Effector memory CD4-positive, alpha-beta T cell (primary cell): ENCODE measurements at places on chromosomes 13 and 19.

DNA sequence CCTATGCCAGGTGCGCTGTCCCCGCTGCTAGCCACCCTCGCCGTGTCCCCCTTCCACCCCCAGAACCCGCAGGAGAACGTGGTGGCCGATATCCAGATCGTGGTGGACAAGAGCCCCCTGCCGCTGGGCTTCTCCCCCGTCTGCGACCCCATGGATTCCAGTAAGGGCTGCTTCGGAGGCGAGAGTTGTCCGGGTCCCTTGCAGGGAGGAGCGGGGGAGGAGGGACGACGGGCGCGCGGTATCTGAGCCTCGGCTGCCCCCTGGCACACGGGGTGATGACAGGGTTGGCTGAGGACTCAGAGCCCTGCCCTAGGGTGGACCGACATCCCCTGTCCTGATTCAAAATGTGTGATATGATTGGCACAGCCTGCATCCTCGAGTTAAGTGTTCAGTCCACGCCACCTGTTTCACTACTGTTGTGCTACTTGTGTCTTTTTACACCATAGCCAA is 653 bp downstream of the MVB12A start:
- H3K36me3 ChIP-seq = peaks cover 5% of the 10 kb centered on the region
- DNase-seq = no peak
- H3K27me3 ChIP-seq = no peaks in the 10 kb centered on the region
- H3K27ac ChIP-seq = no peak overlapping the region
- H3K4me3 ChIP-seq = peak overlapping the region; percentile 77
- peaks cover 12% of the 10 kb centered on the region for H3K4me1 ChIP-seq

DNA sequence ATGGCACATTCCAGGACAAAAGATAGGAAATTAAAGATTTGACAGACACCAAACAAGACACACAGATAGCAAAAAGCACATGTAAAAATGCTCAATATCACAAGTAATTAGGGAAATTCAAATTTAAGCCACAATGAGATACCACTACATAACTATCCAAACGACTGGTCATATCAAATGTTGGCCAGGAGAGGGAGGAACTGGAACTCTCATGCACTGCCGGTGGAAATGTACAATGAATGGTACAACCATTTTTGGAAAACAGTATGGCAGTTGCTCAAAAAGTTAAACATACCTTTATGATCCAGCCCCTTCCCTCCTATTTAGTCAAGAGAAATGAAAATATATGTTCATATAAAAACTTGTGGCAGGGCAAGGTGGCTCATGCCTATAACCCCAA is 36.8 kb upstream of the CYP2S1 start:
- DNase-seq = no peak
- no peaks in the 10 kb centered on the region for H3K27me3 ChIP-seq
- H3K36me3 ChIP-seq = no peaks in the 10 kb centered on the region

DNA sequence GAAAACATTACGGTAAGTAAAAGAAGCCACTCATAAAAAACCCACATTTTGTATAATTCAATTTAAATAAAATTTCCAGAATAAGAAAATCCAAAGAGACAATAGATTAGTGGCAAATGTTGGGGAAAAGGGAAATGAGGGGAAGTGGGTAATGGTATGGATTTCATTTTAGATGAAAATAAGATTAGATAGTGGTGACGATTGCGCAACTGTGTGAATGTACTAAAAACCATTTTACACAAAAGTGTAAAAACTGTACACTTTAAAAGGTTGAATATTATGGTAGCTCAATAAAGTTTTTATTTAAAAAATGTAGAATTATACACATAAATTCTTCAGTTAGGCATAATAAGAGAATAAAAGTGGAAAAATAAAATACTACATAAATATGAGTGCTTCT is 3.7 kb downstream of the MBD3L1 start:
- H3K4me3 ChIP-seq = no peak overlapping the region
- DNase-seq = no peak
- H3K36me3 ChIP-seq = no peaks in the 10 kb centered on the region
- no peak overlapping the region for H3K27ac ChIP-seq
- no peaks in the 10 kb centered on the region for H3K4me1 ChIP-seq

DNA sequence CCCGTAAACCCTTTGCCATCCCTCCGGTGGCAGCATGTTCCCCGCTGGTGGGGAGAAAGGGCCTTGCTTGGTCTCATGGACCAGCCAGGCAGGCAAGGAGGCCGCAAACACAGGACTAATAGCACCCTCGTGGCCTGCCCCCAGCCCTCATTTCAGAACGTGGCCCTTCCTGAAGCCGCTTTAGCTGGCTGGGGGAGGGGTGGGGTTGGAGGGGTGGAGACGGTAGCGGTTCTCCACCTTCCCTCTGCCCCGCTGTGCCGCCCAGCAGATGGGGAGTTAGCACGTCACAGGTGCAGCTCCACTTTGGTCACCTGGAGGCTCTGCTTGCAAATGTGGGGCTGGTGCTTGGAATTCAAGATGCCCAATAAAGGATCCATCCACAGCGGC is 59.3 kb upstream of the URI1 start:
- H3K4me1 ChIP-seq = no peaks in the 10 kb centered on the region
- no peaks in the 10 kb centered on the region for H3K36me3 ChIP-seq
- H3K27me3 ChIP-seq = no peaks in the 10 kb centered on the region
- no peak for DNase-seq
- H3K27ac ChIP-seq = no peak overlapping the region
- H3K4me3 ChIP-seq = no peak overlapping the region

- no peak overlapping the region for H3K27ac ChIP-seq
- DNase-seq = no peak
- no peaks in the 10 kb centered on the region for H3K27me3 ChIP-seq
- peaks cover 6% of the 10 kb centered on the region for H3K4me1 ChIP-seq
- H3K36me3 ChIP-seq = no peaks in the 10 kb centered on the region
Observed at GRCh38 chr13:98976941-98977340, 923 bp downstream of the DOCK9 start.

DNA sequence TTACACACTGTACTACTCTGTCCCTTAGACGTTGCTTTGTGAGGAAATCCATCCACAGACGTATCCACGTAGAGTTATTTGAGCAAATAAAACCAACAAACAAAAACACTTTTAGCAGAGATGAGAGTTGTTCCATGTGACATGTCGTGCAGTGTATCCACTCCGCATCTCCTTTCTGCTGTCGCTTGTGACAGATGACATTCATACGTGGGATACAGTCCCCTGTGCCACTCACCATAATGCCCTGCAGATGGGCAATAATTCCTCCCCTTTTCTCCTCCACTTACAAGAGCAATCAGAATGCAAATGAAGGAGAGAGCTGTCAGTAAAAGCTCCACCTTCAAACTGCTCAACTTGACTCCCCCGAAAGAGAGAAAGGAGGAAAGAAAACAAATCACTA is 26.0 kb downstream of the IRS2 start:
- peaks cover 5% of the 10 kb centered on the region for H3K4me1 ChIP-seq
- H3K27ac ChIP-seq = no peak overlapping the region
- DNase-seq = no peak
- H3K4me3 ChIP-seq = no peak overlapping the region
- H3K27me3 ChIP-seq = no peaks in the 10 kb centered on the region

DNA sequence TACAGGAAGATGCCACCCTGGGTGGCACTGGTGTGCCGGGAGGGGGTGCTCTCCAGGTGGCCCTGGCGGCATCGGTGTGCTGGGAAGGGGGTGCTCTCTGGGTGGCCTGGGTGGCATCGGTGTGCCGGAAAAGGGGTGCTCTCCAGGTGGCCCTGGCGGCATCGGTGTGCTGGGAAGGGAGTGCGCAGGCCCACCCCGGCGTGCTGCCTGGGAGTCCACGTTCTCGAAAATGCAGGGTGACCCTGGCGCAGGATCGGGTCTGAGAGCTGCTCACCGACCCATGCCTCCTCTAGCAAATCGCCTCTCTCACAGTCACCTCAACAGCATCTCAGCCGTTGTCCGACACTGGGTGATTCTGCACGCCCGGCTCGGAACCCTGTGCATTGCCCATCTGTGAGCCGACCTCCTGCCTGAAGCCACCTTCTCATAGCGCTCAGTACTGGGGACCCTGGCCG is 36.4 kb downstream of the RASA3 start:
- H3K4me3 ChIP-seq = no peak overlapping the region
- H3K27ac ChIP-seq = peak overlapping the region; percentile 1
- peaks cover 33% of the 10 kb centered on the region for H3K36me3 ChIP-seq
- DNase-seq = no peak
- H3K4me1 ChIP-seq = peaks cover 35% of the 10 kb centered on the region
- no peaks in the 10 kb centered on the region for H3K27me3 ChIP-seq

DNA sequence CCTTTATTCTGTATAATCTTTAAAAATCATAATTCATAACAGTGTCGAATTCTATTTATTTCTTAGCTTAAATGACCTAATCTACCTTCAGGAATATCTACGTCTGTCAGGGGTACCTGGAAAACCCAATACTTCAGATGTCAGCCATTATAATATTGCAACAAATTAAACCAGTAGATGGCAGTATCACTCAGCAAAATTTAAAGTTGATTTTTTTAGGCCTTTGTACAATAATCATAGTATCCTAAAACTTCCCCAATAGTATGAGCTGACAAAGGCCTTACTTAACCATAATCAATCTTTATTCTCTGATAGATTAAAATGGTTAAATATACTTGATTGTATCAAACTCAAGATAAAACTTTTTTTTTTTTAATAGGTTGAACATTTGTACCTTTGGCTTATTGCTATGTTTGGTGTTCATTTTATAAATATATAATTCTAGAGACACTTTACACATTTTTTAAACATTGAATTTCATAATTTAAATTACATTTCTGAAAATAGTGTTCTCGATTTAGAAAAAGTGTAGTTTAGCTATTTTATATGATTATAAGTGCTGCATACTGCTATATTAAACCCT is 830.2 kb upstream of the SPRY2 start:
- no peak overlapping the region for H3K27ac ChIP-seq
- no peaks in the 10 kb centered on the region for H3K27me3 ChIP-seq
- no peak for DNase-seq
- H3K4me1 ChIP-seq = no peaks in the 10 kb centered on the region

DNA sequence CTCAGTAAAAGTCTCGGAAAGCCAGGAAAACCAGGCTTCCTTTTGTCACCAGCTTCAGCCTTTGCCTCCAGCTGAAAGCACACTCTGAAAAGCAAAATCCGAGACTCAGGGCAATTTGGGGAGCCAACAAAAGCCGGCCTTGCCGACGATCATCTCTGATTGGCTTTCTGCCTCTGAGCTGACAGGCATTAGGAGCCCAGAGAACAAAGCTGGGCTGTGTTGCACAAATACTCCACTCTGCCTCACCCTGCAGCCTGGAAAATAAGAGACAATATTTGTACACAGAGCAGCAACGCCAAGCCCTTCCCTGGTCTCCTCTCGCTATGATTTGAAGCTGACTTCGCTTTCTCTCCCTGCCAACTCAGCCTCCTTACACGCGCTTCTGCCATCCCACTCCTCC is 46.9 kb downstream of the CACNA1A start:
- H3K27ac ChIP-seq = no peak overlapping the region
- no peaks in the 10 kb centered on the region for H3K36me3 ChIP-seq
- no peaks in the 10 kb centered on the region for H3K27me3 ChIP-seq
- no peak for DNase-seq
- H3K4me3 ChIP-seq = no peak overlapping the region
- no peaks in the 10 kb centered on the region for H3K4me1 ChIP-seq

DNA sequence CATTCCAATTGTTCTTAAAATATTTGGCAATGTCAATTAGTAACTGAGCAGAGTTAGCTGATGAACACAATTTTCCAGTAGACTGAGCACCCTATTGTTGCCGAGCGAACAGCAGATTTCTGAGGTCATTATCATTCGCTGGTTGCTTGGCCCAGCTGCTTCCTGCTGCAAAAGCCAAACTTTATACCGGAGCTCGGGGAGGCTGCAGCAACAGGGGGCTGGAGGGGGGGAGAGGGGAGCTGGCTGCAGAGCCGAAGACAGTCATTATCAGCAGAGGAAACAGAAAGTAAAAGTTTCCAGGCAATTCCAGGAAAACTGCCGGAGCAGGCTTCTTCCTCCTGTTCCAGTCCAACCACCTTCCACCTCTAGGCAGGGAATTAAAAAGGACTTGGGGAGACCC is 77.9 kb downstream of the ZNF536 start:
- no peak overlapping the region for H3K27ac ChIP-seq
- H3K27me3 ChIP-seq = no peaks in the 10 kb centered on the region
- no peak overlapping the region for H3K4me3 ChIP-seq

GRCh38 chr19:49180659-49181058 is 23.1 kb downstream of the TRPM4 start:
- DNase-seq = no peak
- H3K4me3 ChIP-seq = no peak overlapping the region
- H3K4me1 ChIP-seq = no peaks in the 10 kb centered on the region
- no peaks in the 10 kb centered on the region for H3K27me3 ChIP-seq
- no peaks in the 10 kb centered on the region for H3K36me3 ChIP-seq

DNA sequence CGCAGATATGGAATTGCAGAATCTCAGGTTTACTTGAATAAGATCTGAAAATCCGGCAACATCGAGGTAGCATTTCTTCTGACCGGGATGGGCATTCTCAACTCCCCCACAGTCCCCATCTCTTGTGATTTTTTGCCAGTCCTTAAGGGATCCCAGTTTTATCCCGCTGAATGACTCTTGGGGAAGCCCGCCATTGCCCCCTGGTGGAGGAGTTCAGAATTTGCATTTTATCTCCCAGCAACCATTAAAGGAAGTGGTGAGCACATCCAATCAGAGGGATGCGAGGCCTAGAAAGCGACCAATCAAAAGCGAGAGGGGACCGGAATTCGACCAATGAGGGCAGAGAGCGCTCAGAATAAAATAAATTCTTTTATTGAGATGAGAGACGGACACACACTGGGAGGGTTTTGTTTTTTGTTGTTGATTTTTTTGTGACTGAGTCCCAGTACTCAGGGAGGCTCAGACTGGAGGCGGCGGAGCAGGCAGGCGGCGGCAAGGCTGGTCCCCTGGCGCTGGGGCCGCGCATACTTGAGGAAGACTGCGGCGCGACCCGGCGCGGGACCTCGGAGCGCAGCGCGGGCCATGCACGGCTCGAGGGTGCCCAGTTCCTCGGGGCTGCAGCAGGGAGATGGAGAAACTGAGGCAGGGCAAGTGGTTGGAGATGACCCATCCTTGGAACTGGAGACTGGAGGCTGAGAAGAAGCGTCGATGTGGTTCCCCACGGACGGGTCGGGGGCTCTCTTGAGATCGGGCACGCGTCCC is 3.9 kb upstream of the TTC9B start:
- no peak overlapping the region for H3K4me3 ChIP-seq
- no peaks in the 10 kb centered on the region for H3K36me3 ChIP-seq
- H3K27ac ChIP-seq = no peak overlapping the region

DNA sequence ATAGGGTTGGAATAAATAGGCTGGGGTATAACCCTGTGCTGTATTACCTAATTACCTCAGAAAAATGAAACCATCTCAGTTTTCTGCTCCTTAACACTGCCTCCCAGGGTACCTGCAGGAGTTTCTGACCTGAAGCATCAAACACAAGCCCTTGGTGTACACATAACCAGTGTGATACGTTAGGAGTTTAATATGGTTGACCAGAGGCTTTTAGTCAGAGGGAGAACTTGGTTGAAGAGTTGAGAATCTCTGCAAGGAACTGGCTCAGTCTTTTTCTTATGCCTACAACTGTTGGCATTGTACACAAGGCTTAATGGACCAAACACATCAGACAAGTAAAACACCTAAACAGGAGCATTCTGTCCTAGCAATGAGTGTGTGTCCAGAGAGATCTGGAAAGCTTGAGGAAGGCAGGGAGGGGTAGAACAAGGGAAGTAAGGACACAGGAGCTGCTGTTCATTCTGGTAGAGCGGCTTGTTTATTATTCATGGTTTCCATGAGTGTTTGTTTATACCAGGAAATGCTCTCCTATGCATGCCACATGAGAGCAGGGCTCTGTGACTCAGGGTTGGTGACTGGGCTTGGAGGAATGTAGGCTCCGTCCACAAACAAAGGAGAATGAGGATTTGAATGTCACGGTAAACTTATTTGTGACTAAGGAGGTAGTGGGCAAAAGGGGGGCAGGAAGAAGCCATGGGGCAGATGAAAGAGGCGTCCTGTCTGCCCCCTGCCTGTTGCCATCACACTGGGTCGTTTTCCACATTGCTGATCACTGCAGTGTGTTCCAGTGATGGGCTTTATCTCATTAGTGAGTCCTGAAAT is 11.9 kb upstream of the SPATA13 start:
- no peak overlapping the region for H3K27ac ChIP-seq
- no peaks in the 10 kb centered on the region for H3K36me3 ChIP-seq
- no peaks in the 10 kb centered on the region for H3K27me3 ChIP-seq
- no peak for DNase-seq
